ENCODE measurements at places on chromosomes 12 and 14.

DNA sequence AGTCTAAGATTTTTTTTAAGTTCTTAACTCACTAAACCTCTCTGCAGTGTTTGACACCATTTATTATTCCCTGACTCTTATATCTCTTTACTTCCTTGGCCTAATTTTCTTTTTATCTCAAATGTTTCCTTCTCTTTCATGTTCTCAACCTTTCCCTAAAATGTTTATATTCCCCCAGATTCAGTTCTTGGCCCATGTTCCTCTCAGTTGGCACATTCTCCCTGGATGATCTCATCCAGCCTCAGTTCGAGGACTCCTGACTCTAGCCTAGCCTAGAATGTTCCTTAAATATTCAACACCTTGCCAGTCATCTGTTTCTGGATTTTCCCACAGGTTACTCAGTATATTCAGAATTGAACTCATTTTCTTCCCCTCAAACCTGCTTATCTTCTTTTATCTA lies 81.3 kb downstream of the SCN8A start:
- DNase-seq, result no peak

- DNase-seq, result no peak
Measured at GRCh38 chr12:113007166-113007565, 28.8 kb downstream of the OAS2 start.

DNA sequence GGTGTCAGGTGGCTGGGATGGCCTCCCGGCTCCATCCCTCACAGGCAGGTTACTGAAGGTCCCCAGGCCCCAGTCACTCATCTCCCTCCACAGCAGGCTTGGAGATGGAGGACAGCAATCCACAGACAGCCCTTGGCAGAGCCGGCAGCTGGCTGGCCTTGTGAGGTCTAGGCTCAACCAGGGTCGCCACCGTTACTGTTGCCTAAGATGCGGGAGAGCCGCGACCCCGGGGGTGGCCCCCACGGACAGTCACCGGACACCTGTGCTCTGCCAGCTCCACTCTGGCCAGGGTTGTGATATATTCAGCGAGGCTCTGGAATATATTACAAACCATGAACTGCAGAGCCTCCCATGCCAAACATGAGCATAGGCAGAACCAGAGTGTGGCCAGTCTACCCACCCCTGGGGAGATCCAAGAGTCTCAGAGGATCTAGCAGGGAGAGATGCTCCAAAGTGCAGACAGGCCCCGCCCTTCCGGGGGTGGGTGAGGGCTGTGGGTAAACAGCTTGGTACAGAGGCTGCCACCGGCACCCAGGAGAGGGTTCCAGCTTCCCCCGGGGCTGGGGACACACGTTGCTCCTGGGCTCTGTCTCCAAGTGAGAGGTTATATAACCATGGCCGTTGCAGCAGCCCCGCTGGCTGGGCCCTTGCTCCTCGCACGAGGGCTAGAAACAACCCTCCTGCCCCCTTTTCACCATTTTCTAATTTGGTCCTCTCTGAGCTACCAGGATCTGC lies 55.9 kb upstream of the DIO3 start:
- no peak for DNase-seq

DNA sequence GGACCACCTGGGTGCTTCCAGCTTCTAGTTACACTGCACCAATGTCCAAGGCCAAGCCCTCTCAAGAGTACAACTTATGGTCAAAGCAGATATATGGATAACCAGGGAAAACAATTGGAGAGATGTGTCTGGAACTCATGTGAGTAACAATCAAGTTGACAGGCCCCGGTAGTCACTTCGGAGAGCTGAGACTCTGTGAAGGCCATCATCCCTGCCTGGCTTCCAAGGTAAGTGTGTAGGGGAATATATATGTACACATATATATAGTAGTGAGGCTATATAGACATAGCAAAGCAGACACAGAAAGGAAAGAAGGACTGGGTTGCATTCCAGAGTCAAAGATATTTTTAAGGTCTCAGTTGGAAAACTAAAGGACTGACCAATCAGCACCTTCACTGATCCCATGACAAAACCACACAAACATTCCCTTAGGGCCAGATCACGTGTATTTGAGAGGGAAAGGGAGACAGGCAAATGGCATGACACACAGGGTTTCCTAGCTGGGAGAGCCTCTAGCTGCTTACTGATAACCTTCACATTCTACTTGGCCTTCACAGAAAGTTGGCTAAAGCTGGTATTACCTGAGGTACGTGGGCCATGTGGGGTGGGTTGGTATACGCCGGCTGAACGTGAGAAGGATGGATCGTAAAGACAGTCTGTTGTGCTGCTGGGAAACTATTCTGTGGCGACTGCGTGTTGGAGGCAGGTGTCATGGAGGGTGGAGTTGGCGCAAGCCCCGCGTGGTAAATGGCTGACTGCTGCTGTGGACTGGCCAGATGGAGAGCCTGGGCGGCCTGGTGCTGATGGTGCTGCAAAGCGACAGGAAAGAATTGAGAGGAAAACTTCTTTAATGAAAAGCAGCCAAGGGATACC lies 50.0 kb downstream of the SH2B3 start:
- DNase-seq, result no peak

DNA sequence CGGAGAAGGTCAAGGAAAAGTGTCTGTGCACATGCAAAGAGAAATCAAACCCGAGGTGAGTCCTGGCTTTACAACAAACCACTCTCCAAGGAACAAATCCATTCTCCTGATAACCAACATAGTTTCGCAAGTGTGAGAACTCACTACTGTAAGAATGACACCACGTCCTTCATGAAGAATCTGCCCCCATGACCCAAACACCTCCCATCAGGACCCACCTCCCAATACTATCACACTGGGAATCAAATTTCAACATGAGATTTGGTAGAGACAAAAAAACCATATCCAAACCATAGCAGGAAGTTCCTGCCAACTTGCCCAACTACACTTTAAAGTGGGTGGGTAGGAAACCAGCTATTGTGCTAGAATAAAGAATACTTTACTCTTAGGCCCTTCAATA lies 2.4 kb upstream of the ERC1 start:
- DNase-seq, result no peak

DNA sequence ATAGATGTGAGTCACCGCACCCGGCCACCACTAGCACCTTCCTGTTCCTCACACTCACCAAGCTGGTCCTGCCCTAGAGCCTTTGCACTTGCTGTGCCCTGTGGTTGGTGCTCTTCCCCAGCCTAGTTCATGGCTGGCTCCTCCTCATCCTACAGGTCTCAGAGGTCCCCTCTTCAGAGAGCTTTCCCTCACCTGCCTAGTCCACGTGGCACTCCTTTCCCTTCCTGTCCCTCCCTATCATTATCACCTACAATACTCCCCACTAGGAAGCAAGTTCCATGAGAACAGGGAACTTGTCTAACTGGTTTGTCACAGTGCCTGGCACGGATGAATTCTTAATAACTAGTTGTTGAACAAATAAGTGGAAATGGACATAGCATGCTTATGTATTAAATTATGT lies 24.0 kb upstream of the TMED10 start:
- no peak for DNase-seq

DNA sequence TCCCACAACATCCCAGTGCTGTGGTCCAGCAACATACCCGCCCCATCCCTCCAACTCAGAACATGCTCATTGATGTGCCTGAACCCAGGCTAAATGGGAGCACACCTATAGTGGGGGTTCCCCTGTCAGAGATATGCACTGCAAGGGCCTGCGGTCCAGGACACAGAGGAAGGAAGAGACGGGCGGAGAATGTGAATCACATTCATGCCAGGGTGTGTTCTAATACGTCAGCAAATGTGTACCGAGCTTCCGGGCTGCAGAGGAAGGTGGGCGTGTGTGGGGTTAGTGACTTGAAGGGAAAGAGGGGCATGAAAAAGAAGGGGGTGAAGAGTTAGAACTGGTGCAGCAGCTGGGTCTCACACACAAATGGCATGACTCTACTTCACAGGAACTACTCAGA lies 83.7 kb downstream of the DPF3 start:
- peak; percentile 25 for DNase-seq

DNA sequence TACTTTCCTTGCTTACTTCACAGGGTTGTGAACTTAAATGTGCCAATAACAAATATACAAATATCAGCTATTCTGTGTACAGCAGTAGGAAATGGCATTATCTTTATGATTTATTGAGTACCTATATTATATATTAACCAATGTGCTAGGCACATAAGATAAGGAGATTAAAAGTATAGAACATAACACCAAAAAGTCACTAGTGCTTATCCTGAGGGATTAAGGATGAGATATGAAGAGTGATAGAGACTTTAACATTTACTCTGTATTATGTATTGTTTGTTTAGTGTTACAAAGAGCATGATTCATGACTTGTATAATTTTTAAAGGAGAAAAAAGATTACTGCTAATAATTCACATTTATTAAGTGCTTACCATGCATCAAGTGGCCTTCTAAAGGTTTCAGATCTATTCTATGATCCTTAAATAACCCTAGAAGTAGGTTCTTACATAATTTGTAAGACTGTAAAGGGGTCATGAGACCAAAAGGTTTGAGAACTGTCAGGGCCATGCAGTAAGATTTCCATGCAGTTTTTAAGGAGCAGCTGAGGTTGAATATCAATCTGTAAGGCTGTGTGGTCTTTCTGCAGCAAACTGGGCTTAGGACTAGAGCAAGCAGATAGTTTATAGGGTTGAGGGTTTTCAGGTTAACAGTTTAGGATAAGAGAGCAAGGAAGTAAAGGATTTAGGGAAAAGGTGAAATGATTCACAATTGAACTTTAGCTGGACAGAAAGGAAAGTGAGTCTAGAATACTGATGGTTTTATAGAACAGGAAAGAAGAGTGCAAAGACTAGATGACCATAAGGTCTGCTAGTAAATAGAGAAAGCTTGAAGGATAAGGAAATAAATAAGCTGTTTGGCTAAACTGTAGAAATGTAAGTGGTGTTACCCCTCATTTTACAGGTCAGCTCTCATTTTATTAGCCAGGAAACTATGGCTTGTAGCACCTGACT lies 7.0 kb downstream of the PYROXD1 start:
- no peak for DNase-seq

DNA sequence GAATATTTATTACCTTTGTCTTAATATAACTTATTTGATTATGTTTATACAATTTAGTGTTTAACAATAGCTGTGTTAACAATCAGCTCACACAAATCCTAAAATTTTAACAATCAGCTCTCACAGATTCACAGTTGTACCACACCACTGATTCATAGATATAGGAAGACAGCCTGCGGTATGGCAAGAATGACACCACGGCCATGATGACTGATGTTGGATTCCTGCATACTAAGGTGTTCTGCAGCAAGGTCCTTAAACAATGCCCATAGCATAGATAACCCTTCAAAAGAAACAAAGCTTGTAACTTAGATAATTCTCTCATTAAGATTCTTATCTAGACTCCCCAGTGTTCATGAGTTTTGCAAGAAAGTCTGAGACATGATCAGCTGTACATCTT lies 3.9 kb upstream of the PYROXD1 start:
- no peak for DNase-seq

DNA sequence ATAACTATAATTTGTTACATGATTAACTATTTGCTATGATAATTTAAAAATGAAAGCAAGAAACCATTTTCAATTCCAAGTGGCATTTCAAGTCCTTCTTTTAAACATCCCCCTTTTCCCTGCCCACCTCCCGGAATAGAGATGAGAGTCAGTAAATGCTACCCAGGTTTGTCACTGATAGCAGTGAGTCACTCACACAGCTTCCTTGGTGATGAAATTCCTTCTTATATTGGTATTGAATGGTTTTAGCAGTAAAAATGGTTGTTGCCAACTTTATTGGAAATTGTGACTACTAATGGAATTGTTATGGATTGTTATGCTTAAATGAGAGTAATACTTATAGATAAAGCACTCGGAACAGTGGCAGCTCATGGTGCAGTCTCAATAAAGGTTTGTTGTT lies 90.5 kb downstream of the PPM1A start:
- no peak for DNase-seq

GRCh38 chr12:64173456-64173855 lies 48.6 kb downstream of the KICS2 start:
- DNase-seq, result no peak

- DNase-seq, result no peak
Measured at GRCh38 chr12:13571035-13571434, 374.5 kb downstream of the EMP1 start.

DNA sequence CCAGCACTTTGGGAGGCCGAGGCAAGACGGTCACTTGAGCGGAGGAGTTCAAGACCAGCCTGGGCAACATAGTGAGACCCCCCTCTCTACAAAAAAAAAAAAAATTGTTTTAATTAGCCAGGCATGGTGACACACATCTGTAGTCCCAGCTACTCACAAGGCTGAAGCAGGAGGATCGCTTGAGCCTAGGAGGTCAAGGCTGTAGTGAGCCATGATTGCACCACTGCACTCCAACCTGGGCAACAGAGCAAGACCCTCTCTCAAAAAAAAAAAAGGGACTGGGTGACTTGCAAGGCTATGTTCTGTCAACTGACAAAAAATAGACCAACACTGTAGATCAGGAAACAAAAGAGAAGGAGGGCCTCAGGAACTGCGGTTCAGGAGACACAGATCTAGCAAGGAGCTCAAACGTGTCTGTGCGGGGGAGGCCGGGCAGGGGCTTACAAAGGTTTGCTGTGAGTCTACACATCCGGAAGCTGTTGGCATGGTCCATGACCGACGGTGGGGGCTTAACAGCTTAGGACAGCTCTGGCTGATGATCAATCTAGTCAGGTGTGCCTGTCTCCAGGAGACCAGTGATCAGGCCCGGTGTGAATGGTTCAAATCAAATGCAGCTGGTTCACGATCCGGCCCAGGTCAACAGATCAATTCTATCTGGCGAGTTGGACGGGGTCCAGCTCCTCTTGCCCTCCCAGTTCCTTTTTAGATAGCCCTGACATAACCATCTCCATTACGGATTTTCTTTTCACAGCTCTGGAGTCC lies 31.7 kb upstream of the INF2 start:
- no peak for DNase-seq

DNA sequence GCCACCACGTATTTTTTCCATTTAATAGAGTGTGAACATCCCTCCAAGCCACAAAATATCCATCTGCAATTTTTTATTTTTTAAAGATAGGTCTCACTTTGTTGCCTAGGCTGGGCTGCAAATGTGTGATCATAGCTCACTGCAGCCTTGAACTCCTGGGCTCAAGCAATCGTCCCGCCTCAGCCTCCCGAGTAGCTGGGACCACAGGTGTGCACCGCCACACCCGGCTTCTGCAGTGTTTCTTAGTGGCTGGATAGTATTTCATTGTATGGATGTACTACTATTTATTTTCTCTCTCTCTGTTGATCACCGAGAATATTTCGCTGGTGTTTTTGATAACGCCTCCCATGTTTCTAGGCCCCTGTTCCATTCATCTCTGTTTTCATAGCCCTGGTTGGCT lies 17.5 kb downstream of the MLXIP start:
- DNase-seq, result no peak

GRCh38 chr14:99248761-99249171 lies 23.2 kb downstream of the BCL11B start:
- DNase-seq, result no peak
